ENCODE measurements at places on chromosomes 7 and 10.

GRCh38 chr10:132096223-132096622 lies 30.5 kb downstream of the JAKMIP3 start:
- DNase-seq = no peak

- DNase-seq = peak; percentile 42
These were observed 33.8 kb upstream of the PRLHR start for GRCh38 chr10:118629211-118629610.

DNA sequence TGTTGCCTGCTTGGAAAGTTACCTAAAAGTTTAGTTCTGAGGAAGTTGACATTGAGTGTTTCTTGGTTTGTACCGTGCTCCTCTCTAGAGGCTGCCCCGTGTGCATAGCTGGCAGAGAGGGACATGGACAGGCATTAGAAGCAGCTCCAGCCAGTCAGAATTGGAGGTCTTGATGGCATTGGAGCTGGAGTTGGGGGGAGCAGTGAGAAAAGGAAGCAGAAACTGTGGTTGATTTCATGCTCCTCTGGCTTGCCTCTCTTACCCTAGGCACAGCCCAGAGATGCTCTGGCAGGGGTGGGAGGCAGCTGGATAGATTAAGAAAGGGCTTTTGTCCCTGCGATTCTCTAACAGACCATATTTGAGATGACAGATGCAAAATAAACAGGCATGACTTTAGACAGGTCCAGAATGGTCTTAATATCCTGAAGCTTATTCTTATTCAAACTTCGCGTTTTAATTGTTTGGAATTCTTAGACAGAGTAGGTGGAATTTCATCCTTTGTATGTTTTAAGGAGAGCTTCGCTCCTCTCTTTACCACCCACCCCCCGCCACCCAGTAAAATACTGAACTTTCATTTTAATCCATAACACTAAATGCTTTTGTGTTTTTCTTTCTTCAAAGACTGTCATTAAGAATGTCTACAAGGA lies 73.5 kb upstream of the GLCCI1 start:
- no peak for DNase-seq

DNA sequence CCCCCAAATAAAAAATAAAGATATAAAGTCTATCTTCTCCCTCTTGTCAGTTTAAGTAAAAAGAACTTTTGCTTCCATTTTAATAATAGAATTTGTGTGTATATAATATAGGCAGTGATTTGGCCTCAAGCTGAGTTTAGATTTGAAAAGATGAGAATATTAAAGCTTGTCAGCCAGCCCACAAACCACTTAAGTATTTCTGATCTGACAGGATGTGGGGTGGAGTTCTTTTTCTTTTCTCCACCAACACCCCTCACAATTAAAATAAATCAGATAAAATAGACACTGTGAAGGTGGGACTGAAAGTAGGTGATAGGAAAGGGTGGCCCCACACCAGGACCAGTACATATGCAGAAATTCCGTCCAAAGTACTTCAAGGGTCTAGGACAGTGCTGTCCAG lies 714.1 kb downstream of the AUTS2 start:
- DNase-seq = no peak

DNA sequence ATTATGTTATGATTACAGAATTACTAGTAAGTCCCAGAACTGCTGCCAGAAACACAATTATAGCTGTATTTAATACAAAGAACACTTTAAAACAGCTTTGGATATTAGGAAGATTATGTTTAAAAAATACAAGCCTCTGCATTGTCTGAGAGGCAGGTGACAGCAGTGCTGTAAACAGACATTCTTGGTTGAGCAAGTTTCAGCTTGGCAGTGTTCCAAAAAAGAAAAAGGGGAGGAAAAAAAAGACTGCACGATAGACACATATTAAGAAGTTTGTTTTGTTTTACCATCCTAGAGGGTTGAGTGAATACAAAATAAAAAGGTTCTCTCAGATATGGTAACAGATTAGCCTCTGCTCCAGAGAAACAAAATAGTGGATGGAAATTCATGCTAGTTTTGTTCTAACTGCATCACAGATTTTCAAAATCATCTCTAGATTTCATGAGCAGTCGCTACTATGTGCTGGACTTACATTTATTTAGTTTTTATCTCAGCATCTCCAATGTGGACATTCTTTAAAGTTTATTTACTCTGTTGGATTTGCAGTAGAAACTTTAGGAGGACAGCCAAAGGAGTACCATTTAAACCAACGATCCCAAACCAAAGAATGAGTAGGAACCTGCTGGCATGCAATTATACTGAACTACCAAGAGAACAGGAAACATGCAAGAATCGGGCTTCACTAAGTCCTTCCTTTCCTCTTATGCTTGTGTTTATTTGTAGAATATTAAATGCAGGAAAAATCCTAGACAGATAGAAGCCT lies 9.0 kb downstream of the FAM204A start:
- no peak for DNase-seq

DNA sequence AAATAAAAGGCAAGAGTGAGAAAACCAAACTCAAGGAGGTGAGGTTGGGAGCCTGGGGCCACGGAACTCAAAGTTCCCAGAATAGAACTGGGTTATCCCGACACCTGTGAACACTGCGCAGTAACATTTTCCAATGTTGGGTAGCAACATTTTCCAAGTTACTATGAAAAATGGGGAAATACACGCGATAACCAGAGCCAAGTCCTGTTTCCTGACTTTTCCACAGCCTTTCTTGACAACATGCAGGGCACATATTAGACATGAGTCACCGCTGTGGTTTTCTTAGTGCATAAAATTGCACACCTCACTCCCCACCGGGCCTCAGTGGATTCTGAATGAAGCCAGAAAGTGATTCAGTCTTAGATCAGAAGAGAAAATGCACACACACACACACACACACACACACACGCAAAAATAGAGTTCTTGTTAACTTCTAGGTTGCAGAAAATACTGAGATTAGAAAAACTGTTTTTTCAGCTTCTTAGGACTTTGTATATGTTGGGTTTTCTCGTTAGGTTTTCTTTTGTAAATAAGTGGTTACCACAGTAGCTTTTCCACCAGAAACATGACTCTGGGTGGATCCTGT lies 70.0 kb downstream of the CAMK1D start:
- peak; percentile 83 for DNase-seq

- DNase-seq = no peak
These were observed 269.6 kb upstream of the NEBL start for GRCh38 chr10:21166557-21167287.

GRCh38 chr10:91643700-91644099 lies 10.8 kb upstream of the PPP1R3C start:
- DNase-seq = no peak

DNA sequence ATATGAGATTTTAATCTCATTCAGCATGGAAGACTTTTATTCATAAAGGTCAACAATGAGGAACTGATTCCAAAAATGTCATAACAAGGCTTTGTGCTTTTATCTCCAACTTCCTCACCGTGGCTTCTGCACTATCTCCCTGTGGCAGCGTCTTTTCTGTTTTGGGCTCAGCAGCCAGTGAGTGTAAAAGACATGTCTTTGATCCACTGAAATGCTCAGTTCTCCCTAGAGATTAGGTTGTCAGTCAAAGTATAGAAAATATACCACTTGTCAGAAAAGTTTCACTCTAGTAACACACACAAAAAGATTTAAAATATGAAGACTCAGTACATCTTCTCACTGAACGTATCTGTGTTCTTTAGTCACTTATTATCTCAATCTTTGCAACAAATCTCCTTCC lies 901.8 kb upstream of the ZWINT start:
- DNase-seq = no peak

DNA sequence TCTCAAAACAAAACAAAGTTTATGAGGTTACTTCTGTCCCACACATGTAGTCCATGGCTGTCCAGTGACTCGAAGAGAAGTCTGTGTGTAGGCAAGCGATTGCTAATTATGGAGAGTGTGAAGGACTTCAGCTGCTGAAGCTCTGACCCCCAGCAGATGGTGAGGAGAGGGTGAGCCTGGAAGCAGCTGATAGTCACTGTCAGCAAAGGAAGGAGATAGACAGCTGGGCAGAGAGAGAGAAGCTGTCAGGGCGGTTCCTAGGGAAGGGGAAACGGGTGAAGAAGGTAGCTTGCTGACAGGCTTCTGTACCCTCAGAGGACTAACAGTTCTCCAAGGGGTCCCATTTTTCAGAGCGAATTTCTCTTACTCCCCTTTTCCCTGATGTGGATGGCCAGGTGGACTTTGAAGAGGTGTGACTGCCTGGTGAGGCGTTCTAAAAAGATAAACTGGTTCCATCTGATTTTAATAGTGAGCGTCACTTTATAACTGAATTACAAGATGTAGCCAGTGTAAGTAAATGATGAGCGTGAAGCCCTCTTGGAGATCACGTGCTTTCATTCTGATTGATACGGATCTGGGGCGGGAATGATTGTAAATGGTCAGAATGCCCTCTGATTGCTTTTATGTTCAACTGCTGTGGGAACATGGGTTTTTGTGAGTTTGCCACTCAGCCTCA lies 12.1 kb downstream of the ZSCAN21 start:
- no peak for DNase-seq

- DNase-seq = peak; percentile 24
These were observed 174.6 kb downstream of the CCDC71L start for GRCh38 chr7:106486331-106486730.

- no peak for DNase-seq
These were observed 153.3 kb downstream of the AVL9 start for GRCh38 chr7:32648408-32649156.

DNA sequence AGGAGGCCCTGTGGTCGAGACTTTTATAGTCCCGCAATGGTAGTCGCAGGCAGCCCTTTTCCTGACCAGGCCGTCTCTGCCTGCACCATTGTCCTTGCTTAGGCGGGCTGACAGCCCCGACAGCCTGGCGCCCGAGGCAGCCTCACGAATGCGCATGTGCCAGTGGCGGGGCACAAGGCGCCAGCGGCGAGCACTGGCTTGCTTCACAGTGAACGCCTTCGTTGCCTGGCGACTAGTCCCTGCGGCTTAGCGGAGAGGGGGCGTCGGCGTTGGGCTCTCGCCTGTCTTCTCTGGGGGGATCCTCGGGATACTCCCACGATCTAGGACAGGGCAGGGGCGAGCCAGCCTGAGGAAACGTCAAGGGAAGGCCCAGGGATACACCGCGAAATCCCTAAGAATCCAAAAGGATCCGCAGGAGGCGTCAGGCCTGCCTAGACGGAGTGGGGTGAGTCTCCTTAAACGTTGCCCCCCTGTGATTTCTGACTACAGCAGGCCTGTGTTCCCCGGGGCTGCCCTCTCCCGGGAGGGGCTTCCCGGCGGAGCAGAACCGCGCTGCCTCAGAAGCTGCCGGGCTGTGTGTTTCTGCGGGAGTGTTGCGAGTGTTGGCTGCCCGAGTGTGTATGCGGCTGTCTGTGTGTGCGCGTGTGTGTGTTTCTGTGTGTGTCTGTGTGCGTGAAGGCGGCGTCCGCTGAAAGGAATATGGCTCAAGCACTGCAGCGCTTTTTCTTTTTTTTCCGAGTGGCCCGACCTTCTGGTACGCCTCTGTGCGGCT lies 20.5 kb upstream of the ZNF273 start:
- no peak for DNase-seq

DNA sequence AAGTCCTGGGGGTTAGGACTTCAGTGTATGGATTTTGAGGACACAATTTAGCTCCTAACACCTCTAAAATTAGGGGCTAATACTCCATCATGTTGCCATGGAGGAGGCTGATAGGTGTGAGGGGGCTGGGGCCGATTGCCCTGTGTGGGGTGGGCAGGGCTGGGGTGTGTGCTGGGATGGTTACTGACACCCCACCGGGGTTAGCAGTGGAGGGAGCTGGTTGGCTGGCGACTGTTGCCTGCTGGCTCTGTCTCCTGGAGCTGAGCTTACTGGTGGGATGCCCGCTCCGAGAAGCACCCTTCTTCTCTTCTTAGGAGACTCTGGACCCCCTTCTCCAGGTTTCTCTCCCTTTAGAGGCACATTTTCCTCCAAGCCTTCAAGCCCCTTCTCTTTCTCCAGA lies 22.2 kb upstream of the SH2D4B start:
- DNase-seq = no peak

- no peak for DNase-seq
These were observed 24.1 kb upstream of the PROSER2 start for GRCh38 chr10:11798845-11799735.

GRCh38 chr7:739455-739982 lies 12.4 kb upstream of the PRKAR1B start:
- no peak for DNase-seq

- peak; percentile 63 for DNase-seq
These were observed 8.6 kb downstream of the TRIM56 start for GRCh38 chr7:101093906-101094305.

GRCh38 chr7:53428045-53428444 lies 392.6 kb downstream of the POM121L12 start:
- no peak for DNase-seq

- DNase-seq = no peak
These were observed 380.6 kb upstream of the VSTM2A start for GRCh38 chr7:54161621-54162020.

DNA sequence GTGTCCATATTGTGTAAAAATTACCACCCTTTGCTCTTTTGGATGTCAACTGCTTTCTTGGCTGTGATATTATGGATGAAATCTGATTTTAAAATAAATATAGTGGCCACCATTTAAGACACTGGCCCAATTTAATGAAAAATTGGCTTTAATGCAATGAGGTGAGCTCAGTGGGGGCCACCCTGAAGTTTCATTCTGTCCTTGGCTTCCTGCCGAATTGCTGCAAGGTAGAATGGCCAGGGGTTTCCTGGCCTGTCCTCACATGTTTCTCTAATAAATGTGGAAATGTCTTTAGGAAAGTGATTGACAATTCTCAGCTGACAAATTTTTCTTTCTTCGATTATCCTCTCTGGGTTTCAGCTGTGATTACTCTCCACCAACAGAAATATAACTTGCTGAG lies 36.0 kb downstream of the DYNC1I1 start:
- DNase-seq = no peak

- DNase-seq = no peak
These were observed 110.5 kb downstream of the JCAD start for GRCh38 chr10:29948881-29949355.

DNA sequence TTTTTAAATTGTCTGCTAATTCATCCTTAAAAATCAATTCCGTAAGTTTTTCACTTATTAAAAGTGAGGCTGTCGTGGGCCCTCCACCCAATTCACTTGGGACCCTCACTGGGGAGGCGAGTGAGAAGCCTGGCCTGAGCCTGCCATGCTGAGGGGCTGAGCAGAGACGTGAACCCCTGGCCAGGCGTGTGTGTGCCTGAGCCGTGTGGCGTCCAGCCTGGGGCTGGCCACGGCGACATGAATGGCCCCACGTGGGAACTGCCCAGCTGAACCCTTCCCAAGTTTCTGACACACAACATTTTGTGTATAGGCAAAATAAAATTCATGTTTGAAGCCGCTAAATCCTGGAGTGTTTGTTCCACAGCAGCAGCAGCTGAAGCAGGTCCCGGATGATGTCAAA lies 13.0 kb upstream of the VIPR2 start:
- no peak for DNase-seq

DNA sequence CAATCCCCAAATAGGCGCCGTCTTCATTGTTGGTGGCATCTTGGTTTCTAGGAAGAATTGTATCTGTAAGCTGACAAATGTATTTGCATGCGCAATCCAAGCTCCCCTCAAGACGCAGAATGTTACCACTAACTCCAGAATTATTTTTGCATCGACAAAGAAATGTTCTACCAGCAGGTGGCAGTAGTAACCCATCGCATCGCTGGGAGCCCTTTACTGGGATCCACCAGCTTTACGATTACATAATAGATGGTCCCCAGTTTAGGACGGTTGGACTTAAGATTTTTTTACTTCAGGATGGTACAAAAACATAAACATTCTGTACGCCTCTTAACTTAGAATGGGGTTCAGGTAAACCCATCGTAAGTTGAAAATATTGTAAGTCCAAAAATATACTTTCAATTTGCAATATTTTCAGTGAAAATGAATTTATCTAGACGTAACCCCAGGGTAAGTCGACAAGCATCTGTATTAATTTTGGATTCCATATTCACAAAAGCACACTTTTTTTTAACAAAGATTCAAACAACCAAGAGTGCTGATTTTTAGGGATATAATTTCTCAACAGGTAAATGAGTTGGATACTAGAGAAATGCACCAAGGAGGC lies 114.0 kb upstream of the COBL start:
- DNase-seq = peak; percentile 8
